HuH-7.5 (cell line): ENCODE measurements at places on chromosomes 5 and 9.
A peak's percentile ranks its signal among the peaks of the same experiment; 100 is the strongest.

GRCh38 chr5:152503206-152503605, 98.1 kb upstream of the NMUR2 start:
- no peak for DNase-seq

DNA sequence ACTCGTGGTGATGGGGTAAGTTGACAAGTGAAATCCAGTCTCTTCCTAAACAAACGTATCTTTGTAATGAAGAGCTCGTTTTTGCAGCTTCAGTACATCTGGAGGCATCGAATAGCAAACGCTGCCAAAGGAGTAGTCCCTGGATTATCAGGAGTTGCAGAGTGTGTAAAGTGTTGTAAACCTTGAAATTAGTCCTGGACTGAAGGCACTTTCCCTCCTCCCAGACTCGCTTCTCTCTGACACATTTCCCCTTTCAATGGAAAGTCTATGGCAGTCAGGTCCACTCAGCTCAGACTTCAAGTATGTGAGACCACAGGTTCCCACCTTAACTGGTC, 1.5 kb upstream of the PBX3 start:
- no peak for DNase-seq

DNA sequence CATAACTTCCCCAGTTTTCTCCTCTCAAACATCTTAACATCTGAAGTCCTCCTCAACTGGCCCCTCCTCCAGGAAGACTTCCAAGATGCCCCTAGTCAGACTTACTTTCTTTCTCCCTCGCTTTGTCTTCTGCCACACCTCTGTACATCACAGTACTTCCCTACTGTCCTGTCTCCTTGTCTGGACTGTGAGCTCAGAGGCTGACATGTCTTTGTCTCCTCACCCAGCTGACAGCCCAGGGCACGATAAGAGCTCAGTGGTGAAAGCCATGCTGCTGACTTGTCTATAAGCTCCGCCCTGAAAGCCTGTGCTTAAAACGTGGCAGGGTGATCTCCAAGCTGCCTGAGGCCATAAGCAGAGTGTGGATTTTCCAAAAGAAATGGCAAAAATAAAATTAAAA, 33.0 kb upstream of the SLC25A51 start:
- DNase-seq: no peak

DNA sequence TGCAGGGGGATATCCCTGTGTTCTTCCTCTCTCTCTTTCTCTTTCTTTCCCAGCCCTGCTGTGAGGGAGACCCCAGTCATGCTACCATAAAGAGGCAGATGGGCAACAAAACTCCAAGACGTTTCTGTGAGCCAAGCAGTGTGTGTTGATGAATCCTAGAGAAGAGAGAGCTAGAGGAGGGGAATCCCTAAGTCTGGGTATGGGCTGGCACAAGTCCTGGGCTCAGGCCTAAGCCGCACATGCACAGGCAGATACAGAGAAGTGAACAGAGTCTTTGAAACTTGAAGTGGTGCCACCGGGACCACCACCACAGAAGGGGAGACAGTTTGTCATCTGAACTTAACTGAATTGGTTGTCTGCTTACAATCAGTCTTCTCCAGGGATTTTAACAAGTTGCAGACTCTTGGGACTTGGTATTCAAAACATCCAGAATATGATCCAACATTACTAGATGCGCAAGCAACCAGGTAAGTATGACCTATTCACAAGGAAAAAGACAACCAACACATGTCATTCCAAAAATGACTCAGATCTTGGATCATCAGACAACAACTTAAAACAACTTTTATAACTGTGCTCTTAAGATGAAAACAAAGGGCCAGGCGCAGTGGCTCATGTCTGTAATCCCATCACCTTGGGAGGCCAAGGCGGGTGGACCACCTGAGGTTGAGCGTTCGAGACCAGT, 10.4 kb upstream of the FAM120A start:
- DNase-seq: no peak

DNA sequence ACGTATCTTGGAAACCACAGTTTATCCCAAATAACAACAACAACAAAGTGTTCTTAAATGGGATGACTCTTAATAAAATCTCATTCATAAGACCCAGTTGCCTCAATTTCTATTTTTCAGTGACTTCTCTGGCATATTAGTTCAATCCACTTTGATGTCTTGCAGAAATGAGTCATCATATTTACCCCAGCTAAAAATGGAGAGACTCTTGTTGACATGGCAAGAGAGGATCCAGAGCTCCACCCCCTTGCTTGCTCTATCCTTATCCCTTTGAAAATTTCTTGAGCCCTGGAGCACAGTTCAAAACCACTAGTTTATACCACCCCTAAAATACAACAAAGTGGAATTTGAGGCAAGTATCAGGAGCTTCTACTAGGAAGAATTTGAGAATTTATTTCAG, 20.8 kb downstream of the VCAN start:
- no peak for DNase-seq

GRCh38 chr5:6328173-6328572, 50.2 kb downstream of the MED10 start:
- DNase-seq: peak; percentile 21

GRCh38 chr5:5537426-5537825, 114.9 kb downstream of the ICE1 start:
- no peak for DNase-seq
